ENCODE measurements at places on chromosomes 16 and 17.

- no peak for DNase-seq
These were observed 332.0 kb downstream of the XYLT1 start for GRCh38 chr16:17138801-17139200.

DNA sequence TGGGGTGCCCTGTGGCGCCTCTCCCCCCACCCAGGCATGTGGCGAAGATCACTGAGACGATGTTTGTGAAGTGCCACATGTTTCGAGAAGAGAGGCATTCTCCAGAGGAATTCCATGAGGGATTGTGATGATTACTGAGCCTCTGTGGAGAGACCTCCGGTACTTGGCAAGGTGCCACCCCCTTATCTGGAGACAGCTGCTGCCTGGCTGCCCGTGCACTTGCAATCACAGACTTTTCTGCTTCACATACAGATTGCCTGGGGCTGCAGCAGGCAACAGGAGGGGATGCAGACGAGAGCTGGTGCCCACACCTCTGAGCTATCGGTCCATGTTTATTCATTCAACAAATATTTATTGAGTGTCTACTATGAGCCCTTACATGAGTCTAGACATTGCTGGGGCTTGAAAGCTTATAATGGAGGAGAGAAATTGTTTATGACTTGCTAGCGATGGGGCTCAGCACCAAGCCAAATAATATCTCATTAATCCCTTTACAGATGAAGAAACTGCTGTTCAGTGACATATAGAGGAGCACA, 317.2 kb upstream of the ZFHX3 start:
- no peak for DNase-seq

DNA sequence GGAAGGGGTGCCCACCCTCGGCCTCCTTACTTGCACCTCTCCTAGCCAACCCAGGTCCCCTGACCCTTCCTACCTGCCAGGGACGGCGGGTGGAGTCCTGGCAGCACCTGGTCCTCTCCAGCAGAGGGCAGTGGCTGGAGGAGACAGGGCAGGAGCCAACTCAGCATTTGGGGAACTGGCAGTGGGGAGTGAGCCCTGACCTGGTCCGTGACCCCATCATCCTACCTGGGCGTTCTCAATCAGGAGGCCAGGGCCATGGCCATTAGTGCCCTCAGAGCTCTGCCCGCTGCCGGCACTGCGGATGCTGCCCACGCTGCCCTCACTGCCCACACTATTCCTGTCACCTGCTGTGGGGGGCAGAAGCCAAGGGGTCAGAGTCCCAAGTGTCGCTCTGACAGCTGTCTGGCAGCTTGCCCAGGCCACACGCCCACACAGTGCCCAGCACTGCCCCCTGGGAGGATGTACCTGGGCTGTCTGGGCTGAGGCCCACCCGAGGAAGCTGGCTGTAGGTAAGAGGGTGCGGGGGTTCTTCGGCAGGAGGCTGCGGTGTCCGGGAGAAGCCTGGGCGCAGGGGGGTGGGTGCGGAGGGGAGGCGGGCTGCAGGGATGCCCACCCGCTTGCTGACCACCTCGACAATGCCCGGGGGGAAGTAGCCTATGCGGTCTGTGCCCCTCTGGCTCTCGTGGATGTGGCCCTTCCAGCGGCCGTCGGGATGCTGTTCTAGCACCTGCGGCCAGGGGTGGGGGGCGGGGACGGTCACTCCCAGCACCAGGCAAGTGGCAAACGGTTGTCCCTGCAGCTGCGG, 10.8 kb downstream of the CASKIN2 start:
- peak; percentile 31 for DNase-seq

- no peak for DNase-seq
These were observed 46.3 kb downstream of the VMP1 start for GRCh38 chr17:59753522-59754467.

- DNase-seq: no peak
These were observed 25.0 kb upstream of the KCNJ16 start for GRCh38 chr17:70049801-70050591.

DNA sequence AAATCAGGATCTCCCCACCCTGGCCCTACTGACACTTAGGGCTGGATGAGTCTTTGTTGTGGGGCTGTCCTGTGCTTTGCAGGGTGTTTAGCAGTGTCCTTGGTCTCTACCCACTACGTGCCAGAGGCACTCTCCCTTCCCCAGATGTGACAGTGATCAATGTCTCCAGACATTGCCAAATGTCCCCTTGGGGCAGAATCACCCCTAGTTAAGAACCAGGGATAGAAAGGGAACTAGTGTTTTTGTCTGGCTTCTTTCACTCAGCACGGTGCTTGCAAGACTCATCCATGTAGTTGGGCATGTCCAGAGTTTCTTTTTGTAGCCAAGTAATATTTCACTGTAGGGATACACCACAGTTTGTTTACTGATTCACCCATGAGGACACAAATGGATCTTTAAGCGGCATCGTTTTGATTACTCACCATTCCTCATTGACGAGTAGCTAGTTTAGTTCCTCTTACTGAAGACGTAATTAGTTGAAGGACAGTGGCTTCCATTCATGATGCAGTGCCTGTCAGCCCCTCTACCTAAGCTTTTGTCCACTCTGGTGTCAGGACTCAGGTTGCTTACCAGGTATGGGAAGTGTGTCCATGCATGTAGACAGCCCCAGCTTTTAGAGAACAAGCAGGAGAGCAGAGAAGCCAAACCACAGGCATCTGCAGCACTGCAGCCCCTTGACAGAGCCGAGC, 26.0 kb upstream of the ITGB4 start:
- no peak for DNase-seq

GRCh38 chr16:50502616-50503011, 45.6 kb upstream of the NKD1 start:
- no peak for DNase-seq
